ENCODE measurements at places on chromosomes 6 and 20.

DNA sequence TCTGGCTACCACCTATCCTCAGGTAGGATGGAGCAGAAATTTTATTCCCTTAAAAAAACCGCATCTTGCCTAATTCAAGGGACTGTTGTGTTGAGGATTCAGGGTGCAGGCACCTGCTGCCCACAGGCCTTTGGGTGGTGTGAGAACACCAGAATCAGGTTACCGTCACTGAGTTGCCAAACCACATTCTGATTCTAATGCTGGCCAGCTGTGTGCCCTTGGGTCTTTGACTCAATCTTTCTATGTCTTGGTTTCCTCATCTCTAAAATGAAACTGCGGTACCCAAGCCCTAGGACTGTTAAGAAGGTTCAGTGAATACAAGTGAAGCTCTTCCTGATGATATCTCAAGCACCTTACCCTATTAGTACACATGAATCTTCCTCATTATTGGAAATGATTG, 827.3 kb downstream of the DHX35 start:
- DNase-seq: no peak

DNA sequence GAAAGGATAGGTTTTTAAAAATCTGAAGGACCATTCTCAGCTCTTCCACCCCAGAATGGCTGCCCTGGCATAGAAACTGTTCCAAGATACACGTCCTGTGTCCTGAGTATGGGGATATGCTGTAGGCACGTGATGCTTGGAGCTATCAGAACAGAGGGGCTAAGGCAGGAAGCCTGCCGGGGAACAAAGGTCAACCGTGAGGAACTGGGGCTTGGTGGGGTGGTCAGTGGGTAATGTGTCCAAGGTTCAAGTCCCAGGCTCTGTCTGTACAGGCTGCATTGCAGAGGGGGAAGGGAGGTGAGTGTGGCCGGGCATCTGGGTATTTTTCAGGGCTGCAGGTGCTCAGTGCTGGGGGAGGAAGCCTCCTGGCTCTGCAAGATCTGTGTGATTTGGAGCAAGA, 479.6 kb upstream of the CHD6 start:
- no peak for DNase-seq

DNA sequence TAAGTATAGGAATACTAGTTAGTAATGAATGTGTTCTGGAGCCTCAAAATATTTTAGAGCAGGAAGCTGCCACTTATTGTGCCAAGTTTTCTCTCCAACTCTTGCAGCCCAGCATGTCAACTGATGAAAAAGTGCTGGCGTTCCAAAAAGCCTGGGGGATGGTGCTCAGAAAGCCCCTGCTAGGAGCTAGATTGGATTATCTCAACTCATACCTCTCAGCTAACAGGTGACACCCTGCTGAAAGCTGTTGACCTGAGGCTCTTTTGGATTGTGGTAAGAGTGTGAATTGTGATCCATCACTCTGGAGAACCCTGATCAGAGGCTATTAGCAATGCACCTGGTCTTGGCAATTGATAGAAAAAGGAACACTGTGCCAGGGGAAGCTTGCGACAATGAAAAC, 580.4 kb downstream of the EYS start:
- DNase-seq: peak; percentile 79

DNA sequence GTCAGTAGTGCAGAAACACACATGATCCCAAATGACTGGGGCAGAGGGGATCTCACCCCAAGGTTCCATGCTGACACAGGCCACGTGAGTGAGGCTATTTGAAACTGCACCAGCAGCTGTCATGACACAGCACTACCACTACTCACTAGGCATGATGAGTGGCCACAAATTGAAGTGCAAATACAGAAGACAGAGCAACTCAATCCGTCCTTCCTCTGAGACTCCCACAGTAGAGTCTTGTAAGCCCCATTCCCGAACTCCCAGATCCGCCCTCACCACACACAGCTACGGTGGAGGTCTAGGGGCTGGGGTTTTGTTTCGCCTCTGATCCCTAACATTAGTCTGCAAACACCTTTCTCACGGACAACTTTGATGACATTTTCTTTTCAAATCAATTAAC, 113.3 kb upstream of the NUP153 start:
- DNase-seq: peak; percentile 2

DNA sequence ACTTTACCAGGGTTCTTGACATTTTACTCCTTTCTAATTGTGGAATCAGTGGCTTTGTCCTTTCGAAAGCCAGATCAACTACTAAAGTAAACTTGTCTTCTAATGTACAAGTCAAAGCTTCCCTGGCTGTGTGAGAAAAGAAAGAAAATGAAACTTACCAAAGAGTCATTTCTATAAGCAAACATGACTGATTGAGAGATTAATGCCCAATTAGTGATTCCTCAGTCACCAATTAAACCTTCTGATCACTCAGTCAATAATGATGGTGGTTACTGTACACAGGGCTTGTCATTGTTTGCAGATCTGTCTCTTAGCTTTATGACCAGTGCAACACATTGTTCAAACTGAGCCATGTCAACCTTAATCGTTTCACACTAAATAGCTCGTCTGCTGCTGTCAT, 1168.4 kb upstream of the CITED2 start:
- no peak for DNase-seq

DNA sequence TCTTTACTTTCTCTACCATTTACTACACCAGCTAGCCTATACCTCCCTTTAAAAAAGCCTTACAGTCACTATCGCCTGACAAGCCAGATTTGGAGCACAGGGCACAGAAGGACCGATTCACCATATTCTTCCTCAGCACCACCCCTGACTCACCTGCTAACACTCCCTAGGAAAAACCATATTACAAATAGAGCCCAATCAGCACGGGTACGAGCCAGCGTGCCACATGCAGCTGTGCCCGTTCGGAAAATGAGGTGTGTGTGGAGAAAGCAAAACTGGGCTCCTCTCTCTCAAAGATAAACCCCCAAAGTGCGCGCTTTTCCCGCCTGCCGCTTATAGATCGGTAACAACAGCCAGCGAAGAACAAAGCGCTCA, 1.2 kb downstream of the SYNCRIP start:
- no peak for DNase-seq

DNA sequence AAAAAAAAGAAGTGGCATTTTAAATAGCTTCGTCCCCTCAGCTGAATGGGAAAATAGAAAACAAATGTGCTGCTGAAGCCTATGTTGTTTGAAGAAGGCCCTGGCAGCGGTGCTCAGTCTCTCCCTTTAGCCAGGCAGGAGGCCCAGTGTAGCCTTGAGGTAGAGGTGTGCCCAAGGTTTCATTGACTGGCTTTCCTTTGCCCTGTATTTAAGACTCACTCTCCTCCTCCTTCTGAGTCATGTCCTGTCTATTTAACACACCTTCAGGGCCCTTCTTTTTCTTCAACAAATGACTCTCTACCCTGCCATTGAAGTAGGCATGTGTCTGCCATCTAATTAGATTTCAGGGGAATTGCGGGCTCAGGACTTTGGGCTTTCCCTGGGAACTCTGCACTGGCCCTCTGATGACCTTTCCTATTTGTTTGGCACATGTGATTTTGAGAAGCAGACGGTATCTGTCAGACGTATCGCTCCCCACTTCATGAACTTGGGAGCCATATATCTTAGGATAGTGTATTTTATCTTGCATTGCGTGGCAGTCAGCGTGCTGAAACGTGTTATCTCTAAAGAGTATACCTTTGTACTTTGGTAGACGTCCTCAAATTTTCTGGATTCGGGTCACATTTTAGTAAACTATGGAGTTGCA, 4.3 kb downstream of the TJAP1 start:
- no peak for DNase-seq

DNA sequence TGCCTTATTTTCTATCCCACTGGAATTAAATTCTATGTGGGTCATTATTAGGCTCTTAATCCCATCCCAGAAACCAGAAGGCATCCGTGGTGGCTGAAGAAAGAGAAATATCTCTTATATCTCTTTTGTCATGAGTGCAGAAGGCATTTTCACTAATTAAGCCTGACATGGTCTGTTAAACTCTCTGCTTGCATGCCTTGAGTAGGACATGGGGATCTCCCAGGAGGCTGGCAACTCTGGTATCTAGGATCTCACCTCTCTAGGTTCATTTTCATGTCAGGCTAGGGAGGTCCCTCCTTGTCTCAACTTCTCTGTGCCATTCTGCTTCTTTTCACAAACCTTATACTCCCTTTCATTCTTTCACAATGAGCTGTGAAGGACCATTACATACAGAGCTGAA, 25.3 kb upstream of the GPR63 start:
- DNase-seq: no peak

DNA sequence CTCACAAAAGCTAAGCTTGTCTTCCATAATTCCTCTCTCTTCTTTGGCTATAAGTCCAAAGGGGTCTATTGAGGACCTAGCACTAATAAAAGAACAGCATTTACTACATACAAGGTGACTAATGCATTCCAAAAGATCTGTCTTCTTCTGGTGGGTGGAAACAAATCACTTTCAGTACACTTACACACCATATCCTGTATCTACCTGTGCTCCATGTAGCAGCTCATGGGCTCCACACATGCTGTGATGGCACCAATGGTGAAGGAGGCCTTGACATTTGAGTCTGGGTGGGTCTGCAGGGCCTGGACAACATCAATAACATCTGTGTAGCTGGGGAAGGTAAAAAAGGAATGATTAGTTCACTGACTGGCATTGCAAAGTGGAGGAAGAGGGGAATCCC, 42.4 kb upstream of the SLC4A11 start:
- no peak for DNase-seq

GRCh38 chr6:55327169-55327568, at the start of gene GFRAL:
Gene GFRAL (plus strand): TSS chr6:55327469. CDS start chr6:55327555, 86 bp downstream.
- DNase-seq: no peak

DNA sequence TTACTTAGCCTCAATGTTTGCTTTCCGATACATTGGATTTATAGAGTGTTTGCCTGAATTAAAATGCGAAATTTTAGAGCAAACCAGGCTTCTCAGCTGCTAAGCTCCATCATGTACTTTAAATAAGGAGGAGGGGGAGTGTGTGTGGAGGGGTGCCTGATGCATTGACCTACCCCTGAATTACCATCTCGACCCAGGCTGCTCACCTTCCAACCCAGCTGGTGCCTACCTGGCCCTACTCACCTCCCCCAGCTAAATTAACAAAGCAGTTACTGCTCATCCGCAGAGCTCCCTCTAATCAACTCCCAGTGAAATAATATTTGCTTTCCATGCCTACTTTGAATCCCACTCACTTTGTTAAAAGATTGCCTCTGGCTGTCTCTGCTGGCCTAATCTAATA, 544.5 kb downstream of the MAFB start:
- DNase-seq: peak; percentile 90

GRCh38 chr6:42960243-42961019, at the start of gene GNMT:
Gene GNMT (plus strand): TSS chr6:42960754. CDS start chr6:42960768, 14 bp downstream.
- peak; percentile 66 for DNase-seq

DNA sequence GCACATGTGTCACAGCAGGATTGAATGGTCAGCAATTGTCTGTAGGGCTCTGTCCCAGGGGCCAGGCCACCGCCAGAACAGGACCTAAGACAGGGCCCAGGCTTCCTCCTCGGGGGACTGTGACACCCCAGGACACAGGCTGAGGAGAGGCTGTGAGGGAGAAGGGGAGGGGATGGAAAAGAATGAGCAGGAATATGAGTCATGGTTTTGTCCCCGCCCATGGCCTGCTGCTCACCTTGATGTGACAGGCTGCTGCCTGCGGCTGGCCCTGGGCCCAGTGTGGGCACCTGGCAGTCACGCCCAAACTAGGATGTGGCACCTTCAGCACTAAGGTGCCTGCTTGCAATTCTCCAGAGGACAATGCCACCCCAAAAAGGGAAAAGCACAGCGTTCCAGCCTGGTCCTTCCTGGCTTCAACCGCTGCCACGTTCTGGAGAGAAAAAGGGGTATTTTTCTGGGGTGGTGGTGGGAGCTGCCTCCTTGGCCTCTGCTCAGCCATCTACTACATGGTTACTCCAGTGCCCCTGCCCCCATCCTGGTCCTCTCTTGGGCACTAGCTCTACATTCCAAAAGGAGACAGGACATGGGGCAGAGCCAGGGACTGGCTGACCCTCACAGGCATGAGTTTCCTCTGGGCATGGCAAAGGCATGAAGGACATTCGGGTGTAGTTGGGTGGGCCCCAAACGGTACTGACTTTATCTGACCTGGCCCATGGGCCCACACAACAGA, 93.4 kb downstream of the SLC22A23 start:
- DNase-seq: peak; percentile 35

GRCh38 chr20:61475729-61476128, 223.7 kb downstream of the CDH4 start:
- no peak for DNase-seq

DNA sequence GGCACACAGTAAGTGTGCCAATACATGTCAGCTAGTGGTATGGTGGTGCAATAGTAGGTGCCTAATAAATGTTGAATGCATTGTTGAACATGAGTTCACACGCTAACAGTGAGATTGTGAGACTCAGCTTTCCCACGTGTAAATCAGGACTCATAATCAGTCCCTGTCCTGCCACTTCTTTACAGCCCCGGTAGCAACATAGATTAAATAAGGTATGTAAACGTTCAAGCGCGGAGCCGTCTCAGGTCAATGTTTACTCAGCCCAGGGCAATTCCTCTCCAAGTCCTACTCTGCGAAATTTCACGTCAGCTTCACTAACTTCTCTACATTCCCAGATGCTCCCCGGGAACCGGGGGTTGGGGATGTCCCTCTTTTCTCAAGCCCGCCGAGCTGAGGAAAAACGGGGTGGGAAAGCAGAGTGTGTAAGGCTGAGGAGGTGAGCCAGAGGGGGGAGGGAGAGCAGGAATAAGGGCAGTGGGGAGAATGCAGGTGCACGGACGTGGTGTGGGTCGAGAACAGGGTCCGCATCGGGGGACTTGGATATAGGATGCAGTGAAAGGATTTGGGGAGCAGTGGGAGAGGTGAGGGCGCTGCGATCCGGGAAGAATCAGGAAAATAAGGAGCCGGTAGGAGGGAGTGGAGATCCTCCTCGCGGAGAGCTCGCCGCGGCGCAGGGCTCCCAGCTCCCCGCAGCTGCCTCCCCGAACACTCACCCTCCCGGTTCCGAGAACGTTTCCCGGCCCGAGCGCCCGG, 544 bp upstream of the TP53INP2 start:
- DNase-seq: peak; percentile 40

DNA sequence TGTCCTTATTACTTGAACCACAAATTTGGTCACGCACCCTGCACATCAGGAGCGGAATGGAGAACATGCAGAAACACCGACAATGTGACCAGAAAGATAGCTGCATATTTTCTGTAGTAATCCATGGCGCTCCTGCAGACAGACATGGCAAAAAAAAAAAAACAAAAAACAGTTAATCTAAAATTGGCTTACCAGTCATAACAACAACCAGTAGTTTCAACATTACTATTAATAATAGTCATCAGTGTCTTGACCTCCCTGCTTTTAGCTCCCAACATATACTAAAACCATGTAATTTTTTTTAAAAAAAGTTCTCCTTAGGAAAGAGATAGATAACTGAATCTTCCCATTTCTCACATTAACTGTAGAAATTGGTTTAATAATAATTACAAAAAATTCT, 6.8 kb downstream of the CGA start:
- DNase-seq: no peak

- peak; percentile 87 for DNase-seq
These were observed at the start of gene TAP2 for GRCh38 chr6:32838114-32838958. Gene TAP2 (minus strand): TSS chr6:32838739. CDS start chr6:32838233, 506 bp downstream.

- DNase-seq: peak; percentile 63
These were observed 164.9 kb downstream of the SCML4 start for GRCh38 chr6:107658920-107659865.

DNA sequence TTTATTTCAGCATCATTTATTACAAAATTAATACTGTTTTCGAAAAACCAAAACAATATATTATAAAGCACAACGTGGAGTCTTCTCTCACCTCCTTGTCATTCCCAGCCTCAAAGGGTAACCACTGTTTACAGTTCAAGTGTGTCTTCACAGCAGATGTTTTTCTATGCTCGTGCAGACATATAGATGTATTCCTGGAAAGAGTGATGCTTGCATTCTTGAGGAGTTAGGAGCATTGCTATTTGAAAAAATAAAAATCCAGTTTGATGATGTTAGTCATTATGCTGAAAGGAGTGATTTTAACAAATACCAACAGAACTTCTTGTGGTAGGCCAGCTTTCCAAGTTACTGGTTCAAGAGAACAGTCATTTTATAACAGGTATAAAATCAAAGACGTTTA, 234.9 kb downstream of the BCKDHB start:
- DNase-seq: no peak

Data from NCI-H345 (cell line).